ENCODE measurements at places on chromosomes 11 and 22.

DNA sequence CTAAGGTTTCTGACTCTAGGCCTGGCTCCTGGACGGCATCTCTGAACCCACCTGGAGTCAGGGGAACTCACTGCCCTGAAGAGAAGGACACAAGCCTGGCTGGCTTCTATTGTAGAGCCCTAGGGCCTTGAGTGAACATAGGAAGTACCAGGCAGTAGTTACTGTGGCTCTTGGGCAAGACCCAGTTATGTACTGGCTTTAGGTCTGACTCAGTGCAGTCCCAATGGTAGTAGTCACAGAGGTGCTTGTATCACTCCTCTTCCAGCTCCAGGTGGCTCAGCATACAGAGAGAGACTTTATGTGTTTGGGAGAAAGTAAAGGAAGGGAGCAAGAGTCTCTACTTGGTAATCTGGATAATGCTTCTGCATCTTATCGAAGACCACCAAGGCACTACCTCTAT is 13.9 kb upstream of the PAK1 start:
- DNase-seq, result no peak

DNA sequence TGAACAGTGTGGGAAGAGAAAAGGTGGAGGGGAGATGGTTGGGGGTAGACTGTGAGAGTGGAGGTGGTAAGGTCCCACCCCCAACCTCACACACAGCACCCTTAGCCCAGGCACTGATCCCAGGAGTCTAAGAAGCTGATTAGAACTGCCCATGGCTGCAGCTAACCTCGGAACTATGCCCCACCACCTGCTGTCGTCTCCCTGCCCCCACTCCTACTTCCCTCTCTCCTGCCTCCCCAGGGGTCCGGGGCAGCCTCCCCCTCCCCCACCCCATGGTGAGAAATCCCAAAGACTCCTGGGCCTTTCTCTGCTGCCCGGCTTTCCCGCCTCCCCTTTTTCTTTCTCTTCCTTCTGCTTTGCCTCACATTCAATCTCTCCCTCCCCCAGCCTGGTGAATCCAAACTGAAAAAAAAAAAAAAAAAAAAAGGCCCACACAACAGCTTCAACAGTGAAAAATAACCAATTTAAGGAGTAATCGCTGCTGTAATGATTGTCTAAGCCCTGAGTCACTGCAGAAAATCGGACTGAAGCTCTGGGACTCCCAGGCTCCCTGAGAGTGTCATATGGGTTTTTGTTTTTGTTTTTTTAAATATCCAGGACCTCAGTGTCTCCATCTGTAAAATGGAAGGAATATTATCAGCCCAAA is 9.6 kb upstream of the TP53I11 start:
- DNase-seq, result no peak

DNA sequence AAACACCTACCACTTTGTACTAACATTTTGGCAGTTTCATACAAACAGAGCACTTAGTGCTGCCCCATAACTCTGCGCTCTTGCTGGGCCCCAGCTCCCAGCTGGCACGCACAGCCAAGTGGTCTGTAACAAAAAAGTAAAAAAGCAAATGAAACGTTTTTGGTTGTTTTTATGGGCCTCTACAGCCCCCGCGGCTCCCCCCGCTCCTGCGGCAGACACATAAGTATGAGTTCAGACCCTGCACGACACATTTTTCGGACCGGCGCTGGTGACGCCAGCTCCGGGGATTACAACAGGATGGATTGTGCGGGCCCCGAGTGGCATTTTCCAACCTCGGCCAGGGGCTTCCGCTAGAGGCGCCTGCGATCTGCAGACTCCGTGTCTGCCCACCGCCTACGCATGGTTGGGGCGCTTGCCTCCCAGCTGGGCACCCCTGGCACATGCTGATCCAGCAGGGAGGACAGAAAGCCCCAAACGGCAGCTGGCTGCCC is 418.2 kb downstream of the SOX6 start:
- no peak for DNase-seq

DNA sequence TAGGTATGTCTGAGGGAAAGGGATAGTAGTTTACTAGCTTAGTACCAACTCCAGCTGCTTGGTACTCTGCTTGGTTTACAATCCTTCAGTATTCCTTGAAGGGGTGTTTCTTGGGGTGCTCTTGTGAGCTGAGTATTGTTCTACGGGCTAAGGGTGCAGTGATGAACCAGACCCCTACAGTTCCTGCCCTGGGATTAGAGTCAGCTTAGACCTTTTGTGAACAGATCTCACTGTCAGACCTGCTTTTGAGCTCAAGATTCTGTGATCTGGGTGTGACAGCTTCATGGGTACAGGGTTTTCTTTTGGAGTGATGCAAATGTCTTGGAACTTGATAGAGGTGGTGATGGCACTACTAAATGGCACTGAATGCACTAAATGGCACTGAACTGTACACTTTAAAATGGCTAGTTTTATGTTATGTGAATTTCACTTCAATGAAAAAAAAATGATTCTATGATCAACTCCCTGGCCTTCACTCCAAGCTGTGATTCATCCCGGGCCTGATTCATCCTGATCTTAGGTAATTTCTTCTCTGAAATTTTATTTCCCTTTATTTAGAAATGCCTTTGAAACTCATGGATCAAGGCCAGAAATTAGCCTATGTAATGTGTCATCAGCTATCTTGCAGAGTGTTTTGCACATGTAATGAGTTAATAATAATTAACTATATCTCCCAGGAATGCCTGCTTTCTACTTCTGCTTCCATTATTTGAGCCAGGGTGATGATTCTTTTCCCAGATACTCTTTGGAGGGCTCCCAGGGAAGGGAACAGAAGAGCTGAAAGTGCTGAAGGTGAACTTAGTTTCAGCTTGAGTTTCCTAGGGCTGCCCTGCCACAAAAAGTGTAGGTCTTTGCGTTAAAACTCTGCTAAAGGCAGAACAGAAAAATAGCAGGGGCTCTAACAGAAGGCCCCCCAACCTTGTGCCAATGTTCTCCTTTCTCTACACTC is 87.9 kb downstream of the NCAM1 start:
- no peak for DNase-seq

- DNase-seq, result no peak
Measured at GRCh38 chr11:116918925-116919655, 81.7 kb upstream of the APOA1 start.

- DNase-seq, result no peak
Measured at GRCh38 chr11:66283461-66284105, 5.4 kb downstream of the YIF1A start.

GRCh38 chr11:120689596-120690275 is 178.2 kb downstream of the GRIK4 start:
- no peak for DNase-seq

DNA sequence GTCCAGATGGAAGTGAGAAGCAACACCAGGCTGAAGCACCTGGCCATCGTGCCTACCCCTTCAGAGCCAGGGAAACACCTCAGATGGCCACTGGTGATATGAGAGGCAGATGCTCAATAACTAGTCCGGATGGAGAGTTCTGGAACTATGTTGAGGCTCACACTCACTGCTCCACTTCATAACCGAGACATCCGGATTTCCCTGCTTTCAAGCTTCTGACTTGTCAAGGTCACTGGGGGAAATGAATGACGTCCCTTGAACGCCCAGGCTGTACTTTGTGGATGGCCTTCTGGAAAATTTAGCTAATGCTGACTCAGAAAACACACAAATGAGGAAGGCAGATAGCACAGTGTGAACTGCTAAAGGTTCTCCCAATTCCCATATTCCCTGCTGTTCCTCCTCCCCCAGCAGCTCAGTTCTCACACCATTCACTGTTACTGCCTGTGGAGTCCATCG is at the start of gene LYVE1:
TSS of gene LYVE1 (minus strand) at position 180 of the 456 bp plus-strand sequence. CDS start at position 47, 133 bp downstream.
- no peak for DNase-seq

GRCh38 chr22:37566903-37567798 is 6.9 kb downstream of the CDC42EP1 start:
- peak; percentile 86 for DNase-seq

DNA sequence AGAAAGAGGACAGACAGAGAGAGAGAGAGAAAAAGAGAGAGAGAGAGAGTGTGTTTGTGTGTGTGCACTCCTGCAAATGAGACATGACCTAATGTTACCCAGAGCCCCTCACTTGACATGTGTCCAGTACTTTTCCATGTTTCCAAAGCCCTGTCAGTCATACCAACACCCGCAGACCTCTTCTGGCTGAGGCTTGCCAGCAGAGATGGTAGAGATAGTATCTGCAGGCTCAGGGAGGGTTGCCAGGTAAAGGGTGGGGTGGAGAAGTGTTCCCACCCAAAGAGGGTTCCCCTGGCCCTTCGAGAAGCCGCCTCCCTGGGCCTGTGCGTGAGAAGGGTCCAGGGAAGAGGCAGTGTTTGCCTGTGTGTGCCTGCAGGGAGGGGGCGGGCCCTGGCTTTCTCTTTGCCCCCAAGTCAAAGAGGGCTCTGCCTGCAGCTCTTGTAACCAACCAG is 40.7 kb downstream of the POU2F3 start:
- DNase-seq, result no peak

All from CD8-positive, alpha-beta T cell (primary cell).